ENCODE measurements at places on chromosomes 11 and 22. TPM values are rescaled to one million over a fixed set of nuclear protein-coding genes. Genes with fewer than 3 reads are reported as not detected.

The ELF5 gene
- not detected for polyA plus RNA-seq

DNA sequence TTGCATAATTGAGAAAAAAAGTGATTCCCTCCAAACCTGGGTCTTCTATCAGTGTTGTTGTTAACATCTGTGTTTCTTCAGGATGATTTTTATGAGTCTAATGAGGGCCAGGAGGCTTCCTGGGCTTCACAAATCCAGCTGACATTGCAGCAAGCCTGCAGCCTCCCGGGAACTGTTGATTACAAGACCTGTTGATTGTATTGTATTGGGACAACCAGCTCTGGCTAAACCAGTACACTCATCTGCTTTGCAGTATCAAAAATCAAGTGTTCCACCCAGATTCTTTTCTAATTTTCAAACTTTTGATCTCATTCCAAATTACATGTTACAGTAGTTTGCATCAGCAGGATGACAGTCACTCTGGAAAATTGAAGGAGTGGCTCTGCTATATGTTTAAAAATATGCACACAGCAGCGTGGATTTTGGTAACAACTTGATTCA, 16.1 kb upstream of the PRSS23 start:
- no peak for DNase-seq

DNA sequence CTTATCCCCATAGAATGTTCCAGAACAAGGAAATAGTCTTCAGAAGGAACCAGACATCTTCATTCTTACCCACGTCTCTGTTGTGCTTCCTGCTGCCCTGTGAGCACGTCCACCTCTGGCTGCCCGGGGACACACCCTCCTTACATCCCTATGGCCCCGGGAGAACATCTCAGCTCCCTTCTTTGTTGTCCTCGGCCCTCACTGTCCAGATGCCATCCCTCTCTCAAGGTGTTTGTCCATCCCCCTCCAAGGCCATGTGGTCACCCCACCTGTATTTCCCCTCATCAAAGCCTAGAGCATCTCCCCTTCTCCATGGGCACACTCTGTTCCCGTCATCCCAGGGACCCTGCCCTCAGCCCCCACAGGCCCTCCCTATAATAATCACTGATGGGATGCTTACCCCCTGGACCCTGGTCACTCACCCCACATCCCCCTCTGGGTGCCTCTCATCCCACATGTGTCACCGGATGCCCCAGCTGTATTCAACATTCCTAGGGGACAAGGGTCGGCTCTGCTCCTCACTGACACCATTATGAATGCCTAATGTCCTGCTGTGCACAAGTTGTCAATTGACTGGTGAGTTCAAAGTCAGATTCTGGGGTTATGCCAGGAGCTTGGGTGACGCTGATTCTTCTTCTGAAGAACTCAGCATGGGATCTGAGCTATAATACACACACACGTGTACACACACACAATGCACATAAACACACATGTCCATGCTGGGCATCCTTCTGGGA, 28.8 kb downstream of the IGLL5 start:
- DNase-seq = no peak

- no peak for DNase-seq
Observed at GRCh38 chr22:27851974-27852746, 50.6 kb upstream of the MN1 start.

The ANGPTL5 gene
- polyA plus RNA-seq = not detected

GRCh38 chr22:23073526-23074229, 3.4 kb downstream of the GNAZ start:
- no peak for DNase-seq

DNA sequence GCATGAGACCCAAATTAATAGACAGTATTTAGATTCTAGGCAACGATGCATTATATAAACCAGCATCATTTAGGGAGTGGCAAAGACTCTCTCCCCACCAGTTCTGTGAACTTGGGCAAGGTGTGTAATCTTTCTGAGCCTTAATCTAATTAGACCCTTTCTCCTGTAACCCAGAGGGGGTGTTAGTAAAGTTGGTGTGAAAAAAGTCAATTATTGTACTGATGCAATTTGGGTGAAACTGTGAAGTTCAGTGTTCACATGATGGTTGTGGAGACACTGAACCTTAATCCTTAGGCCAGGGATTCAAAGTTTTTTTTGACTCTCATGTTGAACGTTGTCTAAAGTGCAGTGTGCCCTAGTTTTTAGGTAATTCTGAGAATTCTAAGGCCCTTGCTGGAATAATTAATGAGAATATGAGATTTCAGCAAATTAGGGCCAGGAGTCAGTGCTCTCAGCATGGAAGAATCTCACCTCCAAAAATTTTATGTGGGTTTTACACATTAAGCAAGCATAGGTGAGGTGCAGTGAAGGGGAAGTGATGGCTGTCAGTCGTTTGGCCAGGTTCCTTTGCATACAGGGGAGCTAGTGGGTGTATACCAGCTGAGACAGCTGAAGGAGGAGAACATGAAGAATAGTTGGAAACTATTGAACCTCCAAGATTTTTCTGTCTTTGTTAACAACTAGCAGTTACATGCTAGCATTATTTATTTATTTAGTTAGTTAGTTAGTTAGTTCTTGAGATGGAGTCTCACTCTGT, 94.2 kb downstream of the PTPRJ start:
- no peak for DNase-seq

DNA sequence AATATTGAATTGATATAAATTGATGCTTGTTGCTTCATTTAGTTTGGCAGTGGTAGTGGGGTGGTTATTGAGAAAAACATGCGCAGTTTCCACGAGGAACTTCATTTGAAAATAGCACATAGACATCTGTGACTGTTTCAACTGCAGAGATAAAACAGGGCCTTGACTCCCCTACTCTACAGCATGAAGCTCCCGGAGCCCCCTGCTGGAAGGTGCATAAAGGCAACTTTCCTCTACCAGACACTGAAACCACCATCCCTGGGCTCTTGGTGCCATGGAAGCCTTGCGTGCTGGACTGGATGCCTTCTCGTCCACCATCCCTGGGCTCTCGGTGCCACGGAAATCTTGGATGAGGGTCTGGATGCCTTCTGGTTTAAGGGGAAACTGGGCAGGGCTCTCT, 195.9 kb downstream of the CSNK2A3 start:
- DNase-seq = no peak

The SYT9 gene
- not detected for polyA plus RNA-seq

Data from AG04450 (cell line).